ENCODE measurements at places on chromosomes 2 and 18. TPM values are rescaled to one million over a fixed set of nuclear protein-coding genes. Genes with fewer than 3 reads are reported as not detected.

- DNase-seq, result no peak
Measured at GRCh38 chr2:63048367-63049171, 2.1 kb upstream of the OTX1 start.

DNA sequence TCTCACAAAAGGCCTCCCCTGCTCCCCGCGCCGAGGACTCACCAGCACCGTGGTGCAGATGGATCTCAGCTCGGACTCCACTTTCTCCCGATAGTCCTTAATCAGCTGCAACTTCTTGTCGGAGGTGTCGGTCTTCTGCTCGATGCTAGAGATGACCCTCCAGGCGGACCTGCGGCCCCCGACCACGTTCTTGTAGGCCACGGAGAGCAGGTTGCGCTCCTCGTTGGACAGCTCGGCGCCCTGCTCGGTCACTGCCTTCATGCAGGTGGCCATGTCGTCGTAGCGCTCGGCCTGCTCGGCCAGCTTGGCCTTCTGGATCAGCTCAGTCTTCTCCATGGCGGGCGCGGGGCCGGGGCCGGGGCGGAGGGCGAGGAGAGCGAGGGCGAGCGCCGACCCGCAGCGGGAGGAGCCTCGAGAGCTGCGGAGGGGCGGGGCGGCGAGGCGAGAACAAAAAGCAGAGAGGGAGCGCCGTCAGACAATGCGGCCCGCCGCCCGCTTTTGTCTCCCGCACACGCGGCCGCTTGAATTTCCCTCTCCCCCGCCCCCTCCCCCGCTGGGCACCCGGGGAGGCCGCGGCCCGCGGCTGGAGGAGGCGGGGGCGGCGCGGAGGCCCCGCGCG lies 571 bp downstream of the YWHAQ start:
- DNase-seq, result peak; percentile 74

DNA sequence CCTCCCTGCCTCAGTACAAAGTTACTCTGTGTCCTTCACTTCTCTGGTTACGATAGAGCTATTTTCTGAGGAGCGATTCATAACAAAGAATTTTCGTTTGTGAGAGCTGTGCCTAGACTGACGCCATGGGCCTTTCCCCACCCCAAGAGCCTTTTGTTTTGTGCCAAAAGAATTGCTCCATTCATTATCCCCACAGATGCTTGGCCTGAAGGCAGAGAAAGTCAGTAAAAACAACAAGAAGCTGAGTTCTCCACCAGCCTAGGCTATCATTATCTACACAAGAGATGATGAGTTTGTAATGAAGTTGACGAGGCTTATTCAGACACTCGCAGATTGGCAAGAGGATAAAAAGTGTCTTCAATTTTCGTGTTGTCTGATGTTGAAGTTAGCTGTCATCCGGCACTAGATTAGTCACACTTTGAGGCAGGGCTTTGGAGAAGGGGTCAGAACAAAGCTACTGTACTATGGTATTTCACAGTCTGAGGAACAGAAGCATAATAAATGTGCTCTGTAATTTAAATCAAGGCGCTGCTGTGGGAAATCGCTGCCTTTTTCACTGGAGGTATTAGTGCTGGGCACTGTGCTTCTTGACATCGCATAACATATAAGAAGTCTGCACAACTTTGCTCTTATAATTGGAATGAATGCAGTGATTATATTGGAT lies 278.4 kb upstream of the FIGN start:
- no peak for DNase-seq

GRCh38 chr2:58521803-58522554 lies 280.9 kb upstream of the FANCL start:
- no peak for DNase-seq

DNA sequence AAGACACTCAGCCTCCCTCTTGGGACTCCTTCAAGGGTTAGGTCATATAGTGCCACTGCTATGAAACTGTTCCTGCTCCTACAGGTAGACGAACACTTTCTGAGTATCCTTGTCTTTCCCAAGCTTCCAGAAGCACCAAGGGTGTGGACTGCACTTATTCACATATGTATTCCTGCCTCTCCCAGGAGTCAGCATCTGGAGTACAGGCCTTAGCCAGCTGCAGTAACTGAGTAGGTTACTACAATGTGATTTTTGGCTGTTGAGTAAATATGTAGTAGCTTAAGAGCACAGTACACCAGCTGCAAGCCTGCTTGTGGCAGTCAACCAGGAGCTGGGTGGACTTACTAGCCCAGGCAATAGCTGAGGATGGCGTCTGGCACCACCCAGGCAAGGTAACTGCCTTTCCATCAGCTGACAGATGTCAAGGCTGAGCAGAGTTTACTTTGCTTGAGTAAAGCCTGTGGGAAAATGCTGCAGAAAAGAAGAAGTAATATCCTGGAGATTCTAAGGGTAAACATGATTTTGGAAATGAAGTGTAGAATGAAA lies 14.0 kb upstream of the SCLY start:
- DNase-seq, result no peak

- no peak for DNase-seq
Measured at GRCh38 chr18:70195852-70196434, 9.5 kb downstream of the RTTN start.

DNA sequence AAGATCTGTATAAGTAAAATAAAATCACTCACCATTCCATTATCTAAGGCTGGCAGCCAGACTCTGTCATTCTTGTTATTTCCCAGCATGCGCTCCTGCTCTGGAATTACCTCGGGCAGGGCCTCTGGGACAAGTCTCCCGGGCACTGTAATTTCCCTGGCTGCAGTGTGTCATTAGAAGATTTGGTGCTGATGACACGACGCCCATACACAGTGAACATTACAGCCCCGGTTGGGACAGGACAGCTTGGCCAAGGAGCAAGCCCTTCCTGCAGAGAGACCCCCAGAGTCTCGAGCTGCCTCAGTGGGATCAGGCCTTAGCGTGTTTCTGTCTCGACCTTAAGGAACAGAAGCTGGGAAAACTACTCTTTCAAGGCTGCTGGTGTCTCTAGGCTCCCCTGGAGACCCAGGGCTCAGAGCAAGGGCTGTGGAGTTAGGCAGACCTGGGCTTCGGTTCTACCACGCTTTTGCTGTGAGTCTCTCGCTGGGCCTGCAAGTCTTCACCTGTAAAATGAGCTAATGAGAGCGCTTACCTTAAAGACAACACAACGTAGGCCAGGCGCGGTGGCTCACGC lies 39.7 kb downstream of the SMAD7 start:
- no peak for DNase-seq

DNA sequence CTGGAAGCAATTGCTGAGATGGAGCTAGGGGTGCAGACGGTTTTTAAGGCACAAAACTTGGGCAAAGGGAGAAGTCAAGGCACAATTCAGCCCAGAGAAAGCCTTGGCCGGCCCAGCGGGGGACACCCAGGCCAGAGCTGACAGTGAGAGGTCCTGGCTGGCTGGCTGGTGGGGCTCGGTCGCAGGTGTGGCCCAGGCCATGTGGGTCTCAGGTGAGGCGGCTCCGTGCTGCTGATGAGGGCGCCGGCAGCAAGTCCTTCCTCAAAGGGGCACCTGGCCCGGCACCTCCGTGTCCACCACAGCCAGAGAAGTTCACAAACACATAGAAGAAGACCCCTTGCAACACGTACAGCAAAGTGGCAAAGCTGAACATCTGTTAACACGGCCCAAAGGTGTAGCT lies 54.2 kb upstream of the LDLRAD4 start:
- no peak for DNase-seq

DNA sequence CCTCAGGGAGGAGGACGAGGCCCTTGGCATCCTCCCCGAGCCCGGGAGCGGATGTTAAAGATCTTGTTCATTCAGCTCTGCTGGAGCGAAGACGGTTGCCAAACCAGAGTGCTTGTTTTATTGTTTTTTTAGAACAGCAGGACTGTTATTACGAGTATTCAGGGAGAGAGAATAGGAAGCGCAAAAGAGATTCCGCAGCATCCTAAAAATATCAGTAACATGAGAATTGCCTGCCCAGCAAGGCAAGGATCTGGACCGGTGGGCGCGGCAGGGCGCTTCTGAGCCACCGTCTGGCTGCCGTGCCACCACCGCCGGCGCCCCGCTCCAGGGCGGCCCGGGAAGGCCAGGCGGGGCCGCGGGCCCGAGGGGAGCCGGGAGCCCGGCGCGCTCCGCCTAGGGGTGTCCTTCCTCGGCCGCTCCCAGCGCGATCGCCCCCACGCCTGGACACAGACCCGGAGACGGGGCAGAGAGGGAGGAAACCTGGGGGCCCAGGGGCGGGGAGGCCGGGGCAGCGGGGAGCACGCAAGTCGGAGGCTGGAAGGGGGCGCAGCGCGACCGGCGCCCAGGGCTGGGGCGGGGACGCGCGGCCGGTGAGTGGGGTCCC lies 843 bp downstream of the CYS1 start:
- DNase-seq, result peak; percentile 28

GRCh38 chr2:241769819-241770184 lies 6.8 kb upstream of the GAL3ST2 start:
- DNase-seq, result no peak

DNA sequence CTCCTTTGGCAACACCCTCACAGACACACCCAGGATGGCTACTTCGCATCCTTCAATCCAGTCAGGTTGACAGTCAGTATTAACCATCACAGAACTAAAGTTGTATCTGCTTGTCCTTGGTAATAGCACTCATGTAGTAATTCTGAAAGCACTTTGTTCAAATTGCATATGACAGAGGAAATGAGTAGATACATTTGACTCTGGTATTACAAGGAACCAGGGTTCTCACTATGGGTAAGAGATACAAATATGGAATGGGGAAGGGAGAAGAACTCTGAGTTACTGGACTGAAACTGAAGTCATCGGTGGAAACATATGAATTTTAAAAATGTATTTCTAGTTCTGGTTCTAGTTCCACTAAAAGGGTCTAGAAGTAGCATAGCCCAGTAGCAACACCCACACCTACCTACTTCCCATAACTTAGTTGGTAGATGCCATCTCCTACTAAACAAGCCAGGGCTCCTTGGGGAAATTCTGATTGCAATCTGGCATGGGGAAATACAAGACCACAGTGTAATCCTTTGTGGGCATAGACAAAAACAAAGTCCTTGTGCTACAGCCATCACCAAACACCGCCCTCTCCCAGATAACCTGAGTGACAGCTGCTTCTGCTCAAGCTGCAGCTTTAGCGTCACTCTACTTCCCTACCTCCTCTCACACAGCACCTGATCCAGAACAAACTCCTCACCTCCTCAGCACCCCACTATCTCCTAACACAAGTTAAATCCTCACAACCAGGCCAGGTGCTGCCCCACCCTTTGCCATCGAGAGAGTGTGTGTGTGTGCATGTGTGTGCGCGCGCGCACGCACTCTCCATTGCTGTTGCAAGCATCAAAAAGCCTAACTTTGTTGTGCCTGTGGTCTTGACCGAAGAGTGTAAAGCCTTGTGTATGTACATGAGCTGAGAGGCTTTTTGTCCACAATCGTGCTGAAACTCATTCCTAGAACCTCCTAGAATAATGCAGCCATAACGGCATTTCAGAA lies 31.4 kb upstream of the CD226 start:
- DNase-seq, result no peak

DNA sequence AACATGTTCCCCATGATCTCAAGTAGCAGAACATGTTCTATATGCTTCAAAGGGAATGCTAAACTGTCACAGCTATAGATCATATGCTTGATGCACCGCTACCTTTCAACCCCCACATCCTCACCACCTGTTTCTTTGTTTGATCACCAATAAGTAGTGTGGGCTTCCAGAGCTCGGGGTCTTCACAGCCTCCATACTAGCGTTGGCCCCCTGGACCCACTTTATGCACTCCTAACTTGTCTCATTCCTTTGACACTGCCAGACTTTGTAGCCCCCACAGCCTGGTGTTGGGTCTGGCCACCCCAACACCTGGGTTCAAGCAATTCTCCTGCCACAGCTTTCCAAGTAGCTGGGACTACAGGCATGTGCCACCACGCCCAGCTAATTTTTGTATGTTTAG lies 11.6 kb upstream of the RBM44 start:
- no peak for DNase-seq

- peak; percentile 27 for DNase-seq
Measured at GRCh38 chr2:169693360-169693759, 845 bp downstream of the CFAP210 start.

GRCh38 chr2:222936705-222937104 lies 75.9 kb downstream of the ACSL3 start:
- DNase-seq, result no peak

DNA sequence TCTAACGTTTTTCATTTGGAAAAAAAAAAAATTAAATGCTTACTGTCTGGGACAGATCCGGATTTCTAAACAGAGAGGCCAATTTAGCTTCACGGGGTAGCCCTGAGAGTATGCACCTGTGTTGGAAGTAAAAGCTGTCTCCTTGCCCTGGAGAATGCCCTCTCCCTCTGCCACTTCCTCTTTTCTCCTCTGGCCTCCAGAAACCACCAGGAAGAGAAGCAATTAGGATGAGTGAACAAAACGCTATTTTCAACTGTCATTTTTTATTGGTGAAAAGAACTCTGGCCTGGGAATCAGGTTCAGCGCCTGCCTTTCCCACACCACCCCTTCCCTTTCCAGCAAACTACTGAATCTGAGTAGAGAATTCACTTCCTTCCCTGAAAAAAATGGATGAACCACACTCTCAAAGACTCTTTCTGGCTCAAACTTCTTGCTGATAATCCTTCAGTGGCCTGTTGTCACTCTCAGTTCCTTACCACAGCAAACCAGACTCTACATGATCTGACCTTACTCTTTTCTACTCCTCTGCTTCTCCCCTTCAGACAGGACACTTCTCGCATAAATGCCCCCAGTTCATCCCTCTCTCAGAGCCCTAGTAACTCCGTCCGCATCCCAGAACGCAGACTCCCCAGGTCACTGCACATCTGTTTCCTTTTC lies 29.8 kb downstream of the KLF7 start:
- DNase-seq, result no peak

Gene CASP10
- 36.6 TPM for total RNA-seq

Gene GPC1
- total RNA-seq, result 1.2 TPM

Gene PARD6G
- total RNA-seq, result 0.28 TPM

Gene ITGA6
- total RNA-seq, result 73.6 TPM

Gene CFLAR
- total RNA-seq, result 222 TPM

Data from CD4-positive, alpha-beta memory T cell (primary cell).